ENCODE measurements at places on chromosomes 5 and 9.

DNA sequence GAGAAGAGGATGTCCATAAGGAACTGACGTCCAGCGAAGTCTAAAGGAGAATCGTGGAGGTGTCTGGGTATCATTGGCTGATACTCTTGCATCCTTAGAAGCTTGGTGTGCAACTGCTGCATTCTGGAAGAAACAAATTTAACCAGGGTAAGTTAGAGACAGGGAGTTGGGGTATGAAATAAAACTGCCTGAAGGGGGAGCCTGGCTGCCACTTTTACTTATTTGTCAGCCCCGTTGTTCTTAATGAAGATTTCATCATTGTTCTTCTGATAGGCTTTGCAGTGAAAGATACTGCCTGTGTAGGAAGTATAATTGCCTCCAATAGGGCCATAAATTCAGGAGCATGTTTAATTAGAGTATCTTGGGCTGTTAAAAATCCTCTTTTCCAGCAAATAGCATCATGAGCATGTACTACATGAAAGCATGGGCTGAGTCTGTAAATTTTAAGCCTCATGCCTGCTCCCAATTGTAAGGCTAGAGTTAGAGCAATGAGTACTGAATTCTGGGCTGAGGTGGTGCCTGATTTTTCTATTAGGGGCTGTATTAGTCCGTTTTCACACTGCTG is 1264.5 kb upstream of the ACO1 start:
- DNase-seq, result no peak

GRCh38 chr5:43019614-43020398 is 20.3 kb downstream of the ANXA2R start:
- DNase-seq, result no peak

DNA sequence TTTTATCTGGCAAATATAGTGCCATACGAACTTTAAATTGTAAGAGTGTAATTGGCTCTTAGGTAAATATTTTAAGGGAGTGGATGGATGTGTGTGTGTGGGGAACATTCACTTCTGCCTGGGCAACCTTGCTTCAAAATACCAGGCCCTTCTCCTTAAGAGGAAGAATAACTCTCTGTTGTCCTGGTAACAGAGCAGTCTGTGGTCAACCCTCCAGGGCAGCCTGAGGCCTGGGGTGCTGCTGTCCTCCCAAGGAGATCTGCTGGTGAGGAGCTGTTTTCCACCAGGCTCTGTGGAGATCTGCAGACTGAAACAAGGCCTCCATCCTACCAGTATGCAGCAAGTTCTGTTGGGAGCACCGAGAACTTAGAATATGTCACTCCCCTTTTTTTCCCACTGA is 325.2 kb downstream of the PSAT1 start:
- no peak for DNase-seq

- DNase-seq, result no peak
Measured at GRCh38 chr5:119389288-119390030, 33.6 kb downstream of the TNFAIP8 start.

DNA sequence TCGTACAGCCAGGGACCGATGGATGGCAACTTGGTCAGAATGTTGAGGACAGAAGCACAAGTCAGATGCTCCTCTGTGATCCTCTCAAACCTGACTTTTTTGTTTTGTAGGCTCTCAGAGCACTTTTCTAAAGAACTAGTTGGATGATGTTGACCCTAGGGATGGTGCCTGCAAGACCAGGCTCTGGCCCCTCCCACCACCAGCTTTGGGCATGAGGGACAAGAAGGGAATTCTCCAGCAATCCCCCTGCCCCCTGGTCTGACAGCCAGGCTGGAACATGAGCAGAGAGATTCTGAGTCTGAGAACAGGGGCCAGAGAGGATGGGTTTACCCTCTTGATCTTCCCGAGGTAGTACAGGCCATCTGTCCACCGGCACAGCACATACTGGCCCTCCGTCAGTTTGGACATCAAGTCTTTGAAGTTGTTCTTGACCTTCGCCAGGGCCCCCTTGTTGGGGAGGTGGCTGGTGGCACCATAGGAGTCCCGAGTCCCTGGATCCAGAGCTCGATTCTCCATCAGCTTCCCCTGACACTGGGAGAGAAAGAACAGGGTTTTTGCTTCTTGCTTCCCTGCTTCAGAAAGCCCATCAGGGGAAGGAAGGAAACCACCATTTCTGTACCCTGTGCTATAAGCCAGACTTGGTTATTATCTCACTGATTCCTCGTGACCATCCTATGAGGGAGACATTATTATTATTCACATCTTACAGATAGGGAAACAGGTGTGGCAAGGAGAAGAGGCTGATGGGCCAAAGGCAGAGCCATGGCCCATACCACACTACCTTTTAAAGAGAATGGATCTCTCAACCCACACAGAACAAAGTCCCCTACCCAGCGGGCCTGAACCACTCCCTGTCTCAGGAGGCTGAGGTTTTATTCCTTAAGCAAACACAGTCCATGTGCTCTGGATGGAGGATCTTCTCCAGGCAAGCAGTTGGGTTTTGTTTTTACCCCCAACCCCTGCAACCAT is 2.5 kb downstream of the PHF19 start:
- no peak for DNase-seq

DNA sequence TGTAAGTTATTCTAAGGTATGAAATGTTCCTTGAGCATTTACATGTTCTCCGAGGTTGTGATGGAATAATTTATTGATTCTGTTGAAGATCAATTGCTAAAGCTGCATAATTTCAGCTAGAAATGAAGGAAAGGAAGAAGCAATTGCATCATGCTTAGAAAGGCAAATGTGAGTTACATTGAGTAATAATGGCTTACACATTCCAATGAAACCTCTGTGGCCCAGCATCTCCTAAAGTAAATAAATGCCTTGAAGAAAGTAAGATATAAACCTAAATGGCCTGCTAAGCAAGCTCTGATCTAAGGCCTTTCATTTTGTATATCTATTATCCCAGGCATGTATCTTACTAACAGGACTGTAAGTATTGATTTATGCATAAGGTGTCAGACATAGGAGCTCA is 677.3 kb upstream of the RGMB start:
- DNase-seq, result no peak

- DNase-seq, result no peak
Measured at GRCh38 chr5:65981548-65981947, 55.2 kb downstream of the ERBIN start.

DNA sequence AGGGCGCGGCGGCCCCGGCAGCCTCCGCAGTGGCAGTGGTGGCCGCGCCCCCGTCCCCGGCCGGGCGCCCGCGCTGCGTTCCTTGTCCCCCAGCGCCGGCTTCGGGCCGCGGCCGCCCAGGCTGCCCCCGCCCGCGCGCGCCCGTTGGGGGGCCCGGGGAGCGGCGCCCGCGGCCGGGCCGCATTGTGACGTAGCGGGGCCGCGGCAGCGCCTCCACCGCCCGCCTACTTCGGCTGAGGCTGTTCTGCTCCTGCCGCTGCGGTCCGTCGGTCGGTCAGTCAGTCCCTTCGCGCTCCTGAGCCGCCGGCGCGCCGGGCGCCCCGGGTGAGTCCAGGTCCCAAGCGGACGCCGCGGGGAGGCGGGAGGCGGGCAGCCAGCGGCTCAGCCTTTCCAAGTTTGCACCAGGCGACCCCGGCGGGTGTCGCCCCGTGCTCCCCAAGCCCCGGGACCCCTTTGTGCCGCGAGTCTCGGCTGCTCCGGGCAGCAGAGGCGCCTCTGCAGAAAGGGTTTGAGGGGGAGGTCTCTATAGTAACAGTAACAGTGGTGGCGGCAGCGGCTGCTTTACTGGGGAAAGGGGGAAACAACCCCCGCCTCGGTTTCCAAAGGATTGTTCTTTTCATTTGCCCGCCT is at the start of gene SNCAIP:
Gene SNCAIP, plus strand, starts transcription at position 277 of the 630 bp plus-strand sequence. CDS start 78,898 bp downstream, outside the sequence.
- DNase-seq, result peak; percentile 64

GRCh38 chr5:76470976-76471375 is 67.9 kb downstream of the IQGAP2 start:
- no peak for DNase-seq

- DNase-seq, result no peak
Measured at GRCh38 chr5:74042959-74043358, 417.0 kb downstream of the ARHGEF28 start.

GRCh38 chr5:136276946-136277345 is 84.0 kb upstream of the SMIM32 start:
- no peak for DNase-seq

GRCh38 chr5:135313946-135314345 is 85.1 kb downstream of the MACROH2A1 start:
- no peak for DNase-seq

DNA sequence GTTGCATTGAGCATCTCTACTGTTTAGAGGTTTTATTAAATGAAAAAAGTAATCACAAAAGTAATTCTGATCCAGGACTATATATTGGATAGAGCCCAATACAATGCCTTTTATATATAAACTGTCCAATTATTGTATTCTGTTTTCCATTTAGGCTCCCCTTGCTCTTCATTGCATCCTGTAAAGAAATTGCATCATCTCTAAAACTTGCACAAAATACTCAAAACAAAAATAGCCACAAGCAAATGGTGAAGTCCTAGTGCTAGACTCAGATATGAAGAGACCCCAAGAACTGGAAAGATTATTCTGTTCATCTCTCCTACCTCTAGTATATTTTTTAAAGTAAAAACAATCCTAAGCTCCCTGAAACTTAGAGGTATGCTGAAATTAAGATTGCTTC is 195.8 kb downstream of the NNT start:
- no peak for DNase-seq

GRCh38 chr9:34380511-34381315 is 4.0 kb upstream of the MYORG start:
- peak; percentile 83 for DNase-seq

DNA sequence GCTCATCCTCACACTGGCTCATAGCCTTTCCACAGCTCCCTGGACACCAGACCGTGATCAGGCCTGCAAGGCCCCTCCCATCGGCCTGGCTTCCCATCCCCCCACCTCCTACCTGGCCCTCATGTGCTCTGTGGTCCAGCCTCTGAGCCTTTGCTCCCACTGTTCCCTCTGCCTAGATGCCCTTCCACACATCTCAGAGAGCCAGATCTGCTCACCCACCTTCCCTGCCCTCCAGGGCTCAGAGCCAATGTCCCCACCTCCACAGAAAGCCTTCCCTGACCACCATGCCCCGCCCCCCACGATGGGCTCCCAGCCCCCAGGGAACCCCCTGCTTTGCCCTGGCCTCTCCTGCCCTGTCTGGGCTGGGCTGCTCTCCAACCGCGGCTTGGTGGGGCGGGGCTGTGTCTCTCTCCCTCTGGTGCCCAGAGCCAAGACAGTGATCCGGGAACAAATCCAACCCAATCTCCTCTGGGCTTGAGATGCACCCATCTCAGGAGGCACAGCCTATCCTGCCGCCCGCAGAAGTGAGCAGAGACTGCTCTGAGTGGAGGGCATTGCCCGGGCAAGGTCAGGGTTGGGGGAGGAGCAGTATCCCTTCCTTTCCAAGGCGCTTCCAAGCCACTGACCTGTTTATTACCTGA is 1.6 kb downstream of the NINJ1 start:
- peak; percentile 77 for DNase-seq

GRCh38 chr5:160488394-160489325 is 67.0 kb downstream of the PTTG1 start:
- DNase-seq, result no peak

DNA sequence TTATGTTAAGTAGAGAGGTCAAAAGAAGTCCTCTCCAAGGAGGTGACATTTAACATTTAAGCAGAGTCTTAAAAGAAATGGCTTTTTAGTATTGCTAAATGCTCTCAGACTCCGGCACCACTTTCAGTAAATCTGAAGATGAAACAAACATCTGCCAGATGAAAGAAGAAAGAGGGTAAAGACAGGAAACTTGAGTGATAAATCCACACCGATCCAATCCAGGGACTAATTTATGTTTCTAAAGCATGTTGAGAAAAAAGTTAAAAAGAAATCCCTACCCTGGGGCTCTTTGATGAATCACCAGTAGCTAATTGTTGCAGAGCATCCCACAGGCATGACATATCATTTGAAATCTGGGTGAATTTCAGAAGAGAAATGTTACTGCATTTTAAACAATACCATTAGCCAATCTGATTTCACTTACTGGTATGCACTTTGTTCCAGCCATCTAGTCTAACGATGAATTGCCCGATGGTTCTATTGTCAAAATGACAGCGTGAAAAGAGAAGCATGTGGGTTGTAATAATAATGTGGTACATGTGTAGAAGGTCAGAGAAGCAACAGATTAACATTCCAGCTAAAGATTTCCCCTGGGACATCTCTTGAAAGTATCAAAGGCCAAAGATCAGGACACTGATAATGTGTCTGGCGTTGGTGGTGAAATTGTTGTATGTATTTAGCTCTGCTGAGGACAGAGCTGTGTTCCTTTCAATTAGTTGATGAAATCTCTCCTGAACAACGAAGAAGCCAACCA is 485.7 kb downstream of the CSNK1G3 start:
- no peak for DNase-seq

GRCh38 chr9:32413424-32413823 is 29.0 kb downstream of the ACO1 start:
- no peak for DNase-seq

DNA sequence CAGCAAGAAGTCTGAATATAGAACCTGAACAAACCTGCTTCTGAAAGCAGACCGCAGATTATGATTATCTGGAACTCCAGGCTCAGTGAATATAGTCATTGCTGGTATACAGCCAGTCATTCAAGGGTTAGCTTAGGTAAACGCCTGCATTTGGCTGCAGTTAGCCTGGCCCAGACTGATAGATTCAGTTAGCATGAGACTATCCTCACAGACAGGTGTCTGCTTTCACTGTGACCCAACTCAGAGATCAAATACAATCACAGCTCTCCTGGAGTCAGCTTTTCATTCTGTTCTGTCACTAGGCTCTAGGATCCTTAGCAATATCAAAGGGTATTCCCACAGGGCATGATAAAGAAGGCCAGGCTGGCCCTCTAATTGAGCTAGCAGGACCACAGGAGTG is 138.6 kb upstream of the PLCXD3 start:
- DNase-seq, result no peak

GRCh38 chr9:82254646-82255367 is 266.2 kb downstream of the SPATA31D1 start:
- no peak for DNase-seq

- no peak for DNase-seq
Measured at GRCh38 chr9:71250581-71250980, 129.2 kb upstream of the TRPM3 start.

DNA sequence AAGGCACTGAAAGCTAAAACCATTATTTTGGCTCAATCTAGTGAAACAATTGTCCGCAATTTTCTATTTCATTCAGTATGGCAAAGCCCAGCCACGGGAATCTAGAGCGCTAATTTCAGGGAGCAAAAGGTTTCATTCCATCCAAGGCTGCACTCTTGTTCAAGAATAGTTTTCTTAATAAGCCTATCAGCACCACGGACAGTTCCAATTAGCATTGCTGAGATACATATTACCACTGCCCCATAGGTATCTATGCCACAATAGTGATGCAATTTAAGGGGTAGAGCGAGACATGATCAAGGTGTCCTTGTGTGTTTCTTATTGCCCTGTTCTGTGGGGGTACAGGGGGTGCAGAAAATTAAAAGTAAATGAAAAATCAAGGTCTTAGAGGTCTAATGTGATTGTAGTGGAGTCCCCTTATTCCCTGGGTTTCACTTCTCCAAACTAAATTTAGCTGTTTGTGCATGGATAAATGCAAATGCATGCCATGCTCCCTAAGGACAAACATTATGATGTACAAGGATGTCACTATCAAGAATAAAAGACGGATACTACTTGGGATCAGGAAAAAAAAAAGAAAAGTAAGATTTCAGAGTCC is 45.5 kb downstream of the SPOCK1 start:
- DNase-seq, result no peak

- DNase-seq, result no peak
Measured at GRCh38 chr9:82930116-82930515, 132.8 kb downstream of the RASEF start.

GRCh38 chr5:77908787-77909186 is 132.6 kb upstream of the TBCA start:
- DNase-seq, result no peak
